ENCODE measurements at places on chromosomes 5 and 9.

- no peak for DNase-seq
Measured at GRCh38 chr9:134442486-134443173, 116.4 kb downstream of the RXRA start.

DNA sequence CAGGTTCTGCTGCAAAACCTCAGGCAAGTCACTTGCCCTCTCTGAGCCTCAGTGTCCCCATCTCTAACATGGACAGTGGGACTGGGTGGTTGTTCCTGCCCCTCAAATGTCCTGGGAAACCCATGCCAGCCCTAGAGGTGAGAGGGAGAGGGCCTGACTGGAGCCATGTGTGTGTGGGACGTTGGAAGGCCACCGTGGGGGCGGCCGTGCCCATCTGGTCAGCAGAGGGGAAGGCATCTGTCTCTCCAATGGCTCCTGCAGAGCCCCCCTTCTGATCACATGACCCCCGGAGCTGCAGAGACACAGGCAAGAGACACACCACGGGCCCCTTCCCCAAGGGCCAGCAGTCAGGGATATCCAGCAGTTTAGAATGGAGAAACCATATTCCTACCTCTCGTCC is 1.7 kb downstream of the DNM1 start:
- DNase-seq: no peak

GRCh38 chr5:151248651-151249050 is 4.3 kb upstream of the GM2A start:
- no peak for DNase-seq

DNA sequence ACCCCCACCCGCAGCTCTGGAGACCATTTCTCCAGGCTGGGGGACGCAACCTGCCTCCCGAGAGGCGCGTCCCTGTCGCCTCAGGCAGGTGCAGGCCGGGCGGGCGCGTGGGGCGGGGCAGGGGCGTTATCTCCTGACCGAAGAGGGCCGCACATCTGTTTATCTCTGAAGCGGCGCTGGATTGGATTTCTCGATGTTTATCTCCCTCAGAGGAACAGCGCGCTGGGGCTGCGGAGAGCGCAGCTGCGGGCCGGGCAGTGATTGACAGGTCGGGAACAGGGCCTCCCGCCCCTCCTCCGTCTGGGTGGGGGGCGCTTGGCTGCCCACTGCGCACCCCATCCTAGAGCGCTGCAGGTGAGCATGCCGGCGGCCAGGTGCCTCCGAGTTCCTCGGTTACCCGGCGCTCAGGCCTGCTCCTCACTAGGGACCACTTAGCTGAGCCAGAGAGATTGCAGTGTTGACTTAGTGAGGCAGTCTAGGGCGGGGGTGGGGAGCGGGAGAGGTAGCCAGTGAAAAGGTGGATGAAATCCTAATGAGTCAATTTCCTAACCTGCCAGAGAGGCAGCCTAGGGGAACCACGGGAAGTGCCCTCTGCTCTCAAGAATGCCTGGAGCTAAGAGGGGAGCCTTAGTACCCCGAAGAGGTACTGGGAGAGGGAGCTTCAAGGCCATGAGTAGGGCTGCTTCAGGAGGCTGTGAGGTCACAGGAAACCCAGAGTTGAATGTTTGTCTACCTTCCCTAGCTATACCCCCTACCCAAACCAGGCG is 39.6 kb upstream of the TIFAB start:
- DNase-seq: no peak

DNA sequence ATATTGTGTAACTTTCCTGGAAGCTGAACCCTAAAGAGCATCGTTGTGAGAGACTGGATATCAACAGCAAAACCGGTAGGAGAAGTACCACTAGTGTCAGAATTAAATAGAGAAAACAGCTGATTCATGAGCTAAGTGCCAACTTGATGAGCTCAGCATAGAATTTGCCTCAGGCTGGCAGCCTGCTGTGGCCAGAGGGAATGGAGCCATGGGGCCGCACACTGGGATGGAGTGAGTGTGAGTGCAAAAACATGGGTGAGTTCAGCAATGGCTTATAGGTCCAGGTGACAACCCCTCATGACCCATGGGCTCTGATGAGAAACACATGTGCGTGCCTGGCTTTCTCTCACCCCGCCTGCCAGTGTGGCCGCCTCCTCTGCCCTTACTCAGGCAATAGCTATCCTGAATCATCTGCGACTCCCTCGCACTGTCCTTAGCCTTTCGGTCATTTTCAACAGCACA is 25.4 kb downstream of the ADAMTS16 start:
- DNase-seq: peak; percentile 79

DNA sequence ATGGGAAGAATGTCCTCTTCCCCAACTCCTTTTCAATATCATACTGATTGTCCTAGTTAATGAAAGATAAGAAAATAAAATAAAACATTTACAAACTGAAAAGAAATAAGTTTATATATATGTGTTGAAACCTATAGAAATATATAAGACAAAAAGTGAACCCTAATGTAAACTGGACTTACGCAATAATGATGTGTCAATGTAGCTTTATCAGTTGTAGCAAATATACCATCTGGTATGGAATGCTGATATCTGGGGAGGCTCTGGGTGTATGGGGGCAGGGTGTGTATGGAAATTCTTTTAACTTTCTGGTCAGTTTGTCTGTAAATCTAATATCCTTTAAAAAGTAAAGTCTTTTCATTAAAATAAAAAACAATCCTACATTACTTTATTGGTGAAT is 603.9 kb downstream of the DMRTA1 start:
- DNase-seq: no peak

GRCh38 chr5:115333164-115333563 is 36.7 kb upstream of the CCDC112 start:
- DNase-seq: no peak

GRCh38 chr5:166746506-166746905 is 1544.9 kb upstream of the WWC1 start:
- no peak for DNase-seq

DNA sequence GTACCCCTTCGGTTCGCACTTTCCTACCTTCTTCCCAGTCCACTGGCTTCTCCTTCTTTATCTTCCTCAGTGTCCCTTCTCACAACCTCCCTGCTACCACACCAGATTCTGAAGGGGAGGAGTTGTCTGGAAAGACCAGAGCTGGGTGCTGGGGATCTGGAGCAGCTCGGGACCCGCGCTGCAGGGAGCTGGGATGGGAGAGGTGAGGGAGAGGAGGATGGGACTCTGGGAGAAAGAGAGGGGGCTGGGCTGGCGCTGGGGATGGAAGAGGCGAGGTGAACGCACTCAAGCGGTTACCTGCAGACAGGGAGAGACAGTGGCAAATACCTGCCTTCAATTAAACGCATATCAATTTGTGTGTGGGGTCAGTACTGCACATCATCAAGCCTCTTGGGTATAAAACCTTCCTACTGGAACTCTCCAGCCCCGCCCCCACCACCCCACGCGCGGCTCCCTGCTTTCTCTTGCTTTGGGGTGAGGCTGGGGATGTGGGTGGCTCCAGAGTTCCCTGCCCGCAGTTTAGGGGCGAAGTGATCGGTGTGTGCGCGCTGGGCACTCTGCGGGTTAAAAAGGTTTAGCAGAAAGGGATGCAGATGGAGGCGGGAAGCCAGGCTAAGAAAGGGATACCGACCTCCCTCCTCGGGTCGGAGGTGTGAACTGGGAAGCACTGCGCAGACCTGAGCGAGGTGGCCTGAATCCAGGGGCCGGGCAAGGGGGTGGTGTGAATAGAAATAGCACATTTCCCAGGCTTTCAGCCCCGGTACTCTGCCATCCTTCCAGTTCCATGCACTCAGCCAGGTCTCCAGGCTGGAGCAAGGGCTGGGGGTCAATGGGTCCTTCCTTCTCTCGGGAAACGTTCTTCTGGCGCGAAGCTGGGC is 977 bp upstream of the PAM start:
- DNase-seq: peak; percentile 48

- DNase-seq: no peak
Measured at GRCh38 chr9:29100762-29101161, 1527.5 kb upstream of the C9orf72 start.

DNA sequence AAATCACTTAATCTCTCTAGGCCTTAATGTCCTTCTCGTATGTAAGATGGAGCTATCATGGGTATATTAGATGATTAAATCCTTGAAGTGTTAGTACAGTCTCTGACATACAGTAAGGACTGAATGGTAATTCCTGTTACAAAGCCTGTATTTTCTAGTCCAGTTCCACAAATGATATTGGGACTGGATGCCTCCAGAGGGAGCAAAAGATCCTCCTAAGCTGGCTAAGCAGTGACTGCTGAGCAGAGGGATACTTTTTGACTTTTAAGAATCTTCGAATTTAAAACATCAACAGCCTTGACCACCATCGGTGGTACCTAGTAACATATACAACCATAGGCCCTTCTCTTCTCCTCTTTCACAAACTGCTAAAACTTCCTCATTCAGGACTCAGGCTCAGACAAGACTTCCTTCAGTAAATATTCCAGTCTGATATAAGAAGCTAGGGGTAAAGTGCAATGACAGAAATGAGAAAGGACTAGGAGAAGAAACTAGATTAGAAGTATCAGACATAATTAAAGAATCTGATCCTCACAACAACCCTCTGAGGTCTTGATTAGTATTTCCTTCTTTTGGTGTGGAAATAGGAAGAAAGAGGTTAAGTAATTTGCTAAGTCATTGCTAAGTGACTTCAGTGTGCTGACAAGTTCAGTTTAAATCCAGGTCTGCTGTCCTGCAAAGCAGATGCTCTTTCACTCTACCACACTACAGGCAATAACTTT is 13.9 kb downstream of the PTAR1 start:
- DNase-seq: peak; percentile 11

- no peak for DNase-seq
Measured at GRCh38 chr5:122310889-122311288, 1.1 kb upstream of the SNCAIP start.

GRCh38 chr5:141412854-141413539 is at the start of gene PCDHGA10:
Gene PCDHGA10 (plus strand): TSS chr5:141412987. CDS start chr5:141413176, 189 bp downstream.
- DNase-seq: peak; percentile 37

DNA sequence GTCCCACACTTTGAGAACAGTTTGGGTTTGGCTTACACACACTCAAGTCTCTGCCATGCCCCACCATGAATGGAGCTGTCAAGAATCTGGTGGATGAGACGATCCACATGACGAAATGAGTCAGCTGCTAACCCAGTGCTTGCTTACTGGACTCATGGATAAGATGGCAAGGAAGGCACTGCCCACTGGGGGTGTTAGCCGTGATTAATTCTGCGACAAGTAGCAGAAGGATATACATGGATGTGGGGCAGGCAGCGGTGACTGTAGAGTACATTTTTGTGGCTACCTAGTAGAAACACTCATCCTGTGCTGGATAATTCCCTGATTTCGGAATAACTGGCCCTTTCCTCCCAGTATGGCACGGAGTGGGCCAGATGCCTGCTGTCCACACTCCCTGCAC is 77.5 kb downstream of the SPATA31C2 start:
- DNase-seq: no peak

DNA sequence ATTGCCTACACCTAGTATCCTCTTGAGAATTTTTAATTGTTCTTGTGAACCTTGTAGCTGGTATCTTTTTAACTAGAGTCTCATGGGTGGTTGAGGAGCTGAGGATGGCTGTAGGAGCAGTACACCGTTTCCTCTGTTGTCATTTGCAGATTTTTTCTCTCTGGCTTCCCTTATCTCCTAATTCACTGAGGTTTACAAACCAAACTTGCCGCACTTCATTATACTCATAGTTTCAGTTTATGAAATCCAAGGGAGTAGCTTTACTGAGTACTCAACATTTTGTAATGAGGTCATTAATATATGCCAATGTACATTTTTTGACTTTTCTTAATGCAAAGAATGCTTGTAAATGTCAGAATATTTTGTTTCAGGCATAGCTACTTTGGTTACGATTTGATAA is 154.2 kb downstream of the CCDC171 start:
- DNase-seq: no peak

GRCh38 chr5:989961-990530 is 18.6 kb upstream of the NKD2 start:
- DNase-seq: no peak

- no peak for DNase-seq
Measured at GRCh38 chr5:154466147-154466546, 11.9 kb downstream of the HAND1 start.

- DNase-seq: peak; percentile 86
Measured at GRCh38 chr9:112332977-112333638, at the start of gene PTBP3. Gene PTBP3 (minus strand): TSS chr9:112333619. CDS start chr9:112297865, 35,754 bp downstream.

DNA sequence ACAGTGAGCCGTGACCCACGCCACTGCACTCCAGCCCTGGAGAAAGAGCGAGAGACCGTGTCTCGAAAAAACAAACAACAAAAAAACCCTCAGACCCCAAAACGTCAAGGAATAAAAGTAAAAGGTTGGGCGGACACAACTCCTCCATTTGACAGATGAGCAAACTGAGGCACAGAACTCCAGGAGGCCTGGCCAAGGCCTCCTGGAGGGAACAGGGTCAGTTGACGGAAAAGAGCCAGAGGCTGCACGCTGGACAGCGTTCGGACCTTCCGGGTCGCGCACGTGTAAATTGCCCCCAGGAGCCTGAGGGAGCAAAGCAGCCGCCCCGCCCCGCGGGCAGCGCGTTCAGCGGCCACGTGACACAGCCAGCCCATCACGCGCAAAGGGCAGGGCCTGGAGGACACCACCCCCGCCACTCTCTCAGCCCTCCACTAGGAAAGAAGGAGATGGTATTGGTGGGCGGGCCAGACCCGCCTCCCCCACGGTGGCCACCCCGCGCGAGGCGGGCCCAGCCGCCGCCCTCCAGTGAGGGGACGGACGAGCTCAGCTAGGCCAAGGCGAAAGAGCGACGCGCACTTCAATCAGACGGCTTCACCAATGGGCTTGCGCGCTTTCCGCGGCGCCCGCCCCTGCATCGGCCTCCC is 81.5 kb downstream of the PTPDC1 start:
- DNase-seq: peak; percentile 99

DNA sequence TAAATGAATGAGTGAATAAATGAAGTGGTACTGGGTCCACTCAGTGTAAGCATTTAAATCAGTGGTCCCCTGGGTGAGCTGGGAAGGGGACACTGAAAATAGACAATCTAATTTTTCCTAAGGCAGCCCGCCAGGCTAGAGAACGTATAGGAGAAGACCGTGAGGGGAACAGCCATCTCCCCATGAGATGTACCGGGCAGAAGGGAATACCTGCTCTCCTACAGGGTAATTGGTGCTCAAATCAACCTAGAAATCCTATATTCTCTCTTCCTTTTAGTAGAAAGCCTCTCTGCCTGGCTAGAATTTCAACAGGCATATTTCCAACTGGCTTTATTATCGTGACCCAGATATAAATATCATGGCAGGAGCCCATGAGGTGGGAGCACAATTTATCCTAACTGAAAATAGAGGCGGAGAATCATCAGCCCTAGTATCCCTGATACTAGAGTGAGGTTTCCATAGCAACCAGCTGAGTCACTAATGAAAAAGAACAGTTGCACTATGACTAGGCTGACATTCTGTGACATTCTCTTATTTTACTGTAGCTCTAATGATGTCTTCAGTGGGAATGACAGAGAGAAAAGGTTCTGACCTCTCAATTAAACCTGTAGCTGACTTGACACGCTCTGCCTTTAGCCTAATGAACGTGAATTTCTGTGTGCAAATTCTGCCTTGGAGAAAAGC is 96.5 kb upstream of the CAST start:
- no peak for DNase-seq

All from SJSA1 (cell line).